Sigmoid colon (tissue), 7 donors: ENCODE measurements at places on chromosomes 7 and 10. TPM values are rescaled to one million over a fixed set of nuclear protein-coding genes. Genes with fewer than 3 reads are reported as not detected.

DNA sequence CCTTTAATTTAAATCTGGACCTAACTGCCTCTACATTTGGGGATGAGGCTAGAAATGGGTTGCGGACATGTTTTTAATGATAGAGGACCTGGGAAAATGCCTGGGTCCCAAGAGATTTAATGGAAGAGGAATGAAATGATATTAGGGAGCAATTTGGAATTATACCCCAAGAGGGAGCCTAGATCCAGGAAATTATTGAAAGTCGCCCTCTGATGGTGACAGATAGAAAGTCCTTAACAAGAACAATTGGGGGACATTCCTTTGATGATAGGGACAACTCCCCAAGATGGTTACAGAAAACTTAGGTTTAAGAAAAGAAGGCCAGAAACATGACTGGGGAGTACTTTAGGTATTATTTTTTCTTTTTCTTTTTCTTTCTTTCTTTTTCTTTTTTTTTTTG lies 9.5 kb upstream of the TSGA13 start:
- no peak overlapping the region for H3K27ac ChIP-seq
- H3K27me3 ChIP-seq, result no peaks in the 10 kb centered on the region
- no peak for DNase-seq
- H3K4me1 ChIP-seq, result no peaks in the 10 kb centered on the region
- H3K4me3 ChIP-seq, result no peak overlapping the region
- no peaks in the 10 kb centered on the region for H3K36me3 ChIP-seq

- peaks cover 76% of the 10 kb centered on the region for H3K36me3 ChIP-seq
- no peak for DNase-seq
- no peak overlapping the region for H3K4me3 ChIP-seq
- peak overlapping the region; percentile 66 for H3K27ac ChIP-seq
- no peaks in the 10 kb centered on the region for H3K27me3 ChIP-seq
- peaks cover 59% of the 10 kb centered on the region for H3K4me1 ChIP-seq
Measured at GRCh38 chr10:29470355-29470705, 164.4 kb downstream of the SVIL start.

DNA sequence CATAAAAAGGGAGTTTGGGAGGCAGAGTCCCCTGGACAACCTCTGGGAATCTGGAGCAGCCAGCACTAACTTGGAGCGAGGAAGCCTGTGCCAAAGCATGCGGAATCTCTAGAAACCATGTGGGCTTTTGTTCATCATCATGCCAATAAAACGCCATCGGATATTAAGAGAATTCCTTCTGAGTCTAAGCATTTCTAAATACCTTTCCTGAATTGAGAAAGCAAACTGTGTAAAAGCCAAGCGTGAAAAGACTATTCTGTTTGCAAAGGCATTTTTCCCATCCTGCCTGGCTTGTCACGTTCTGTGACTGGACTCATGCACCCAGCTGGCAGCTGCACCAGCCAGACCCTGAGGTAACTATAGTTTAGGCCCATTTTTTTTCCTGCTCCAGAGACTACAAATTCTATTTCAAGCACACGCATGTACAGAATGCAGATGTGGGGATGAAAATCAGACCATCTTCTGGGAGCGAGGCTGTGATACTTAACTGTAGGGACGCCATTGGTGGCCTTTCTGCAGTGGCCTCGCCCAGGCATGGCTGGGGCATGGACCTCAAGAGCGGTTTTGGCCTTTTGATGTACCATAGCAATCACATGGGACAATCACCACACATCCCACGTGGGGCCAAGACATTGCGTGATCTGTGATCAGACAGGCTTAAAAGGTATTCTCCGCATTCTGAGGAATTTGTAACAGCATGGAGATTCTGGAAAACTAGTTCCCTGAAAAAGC lies 218.9 kb downstream of the KIAA1217 start:
- H3K36me3 ChIP-seq, result no peaks in the 10 kb centered on the region
- no peak overlapping the region for H3K27ac ChIP-seq
- peaks cover 9% of the 10 kb centered on the region for H3K4me1 ChIP-seq
- DNase-seq, result no peak
- no peak overlapping the region for H3K4me3 ChIP-seq

- no peaks in the 10 kb centered on the region for H3K27me3 ChIP-seq
- H3K4me3 ChIP-seq, result no peak overlapping the region
Measured at GRCh38 chr7:37706804-37707203, 23.2 kb downstream of the GPR141 start.

GRCh38 chr7:92875719-92876118 lies 39.3 kb upstream of the CDK6 start:
- no peaks in the 10 kb centered on the region for H3K4me1 ChIP-seq
- H3K36me3 ChIP-seq, result no peaks in the 10 kb centered on the region
- no peak for DNase-seq
- H3K4me3 ChIP-seq, result no peak overlapping the region
- no peaks in the 10 kb centered on the region for H3K27me3 ChIP-seq

DNA sequence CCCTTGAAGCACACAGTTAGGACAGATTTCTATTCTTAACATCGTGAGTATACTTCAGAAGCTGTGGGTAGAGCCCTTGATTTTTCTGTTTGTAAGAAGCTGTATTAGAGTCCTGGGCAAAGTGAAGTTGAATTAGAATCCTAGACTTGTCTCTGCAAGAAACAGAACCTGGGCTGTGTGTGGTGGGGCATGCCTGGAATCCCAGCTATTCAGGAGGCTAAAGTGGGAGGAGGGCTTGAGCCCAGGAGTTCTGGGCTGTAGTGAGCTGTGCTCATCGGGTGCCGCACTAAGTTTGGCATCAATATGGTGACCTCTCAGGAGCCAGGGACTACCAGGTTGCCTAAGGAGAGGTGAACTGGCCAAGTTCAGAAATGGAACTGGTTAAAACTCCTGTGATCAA lies 183.4 kb downstream of the GNAI1 start:
- no peaks in the 10 kb centered on the region for H3K4me1 ChIP-seq
- no peak for DNase-seq
- no peak overlapping the region for H3K4me3 ChIP-seq

DNA sequence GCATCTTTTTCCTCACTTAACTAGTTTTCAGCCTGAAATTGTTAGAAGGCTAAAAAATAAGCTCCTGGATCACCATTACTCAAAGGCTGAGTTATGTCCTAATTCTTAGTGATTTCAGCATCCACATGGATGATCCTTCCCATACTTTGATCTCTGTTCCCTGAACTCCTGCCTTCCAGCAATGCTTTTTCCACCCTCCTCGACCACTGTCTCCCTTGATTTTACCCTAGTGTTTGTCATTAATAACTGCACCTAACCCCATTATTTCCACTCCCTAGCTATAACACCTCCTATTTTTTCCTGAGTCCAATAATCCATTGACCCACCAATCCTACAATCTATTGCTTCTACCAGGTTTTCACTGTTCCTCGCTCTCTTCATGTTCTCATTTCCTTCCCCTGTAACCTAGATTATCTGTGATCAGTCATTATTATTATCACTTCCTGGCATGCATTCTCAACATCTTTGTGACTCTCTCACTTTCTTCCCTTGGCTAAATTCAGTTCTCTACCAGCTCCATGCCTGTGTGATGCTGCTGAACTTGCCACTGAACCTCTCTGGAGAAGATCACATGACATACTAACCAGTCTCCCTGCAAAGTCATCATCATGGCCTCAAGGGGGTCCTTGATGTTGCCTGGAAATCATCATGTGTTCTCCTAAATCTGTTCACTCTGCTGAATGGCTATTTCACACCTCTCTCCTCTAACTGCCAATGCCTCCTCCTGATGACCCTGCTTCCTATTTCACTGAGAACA lies 6.5 kb upstream of the CALU start:
- no peaks in the 10 kb centered on the region for H3K27me3 ChIP-seq
- no peak for DNase-seq
- H3K27ac ChIP-seq, result no peak overlapping the region

DNA sequence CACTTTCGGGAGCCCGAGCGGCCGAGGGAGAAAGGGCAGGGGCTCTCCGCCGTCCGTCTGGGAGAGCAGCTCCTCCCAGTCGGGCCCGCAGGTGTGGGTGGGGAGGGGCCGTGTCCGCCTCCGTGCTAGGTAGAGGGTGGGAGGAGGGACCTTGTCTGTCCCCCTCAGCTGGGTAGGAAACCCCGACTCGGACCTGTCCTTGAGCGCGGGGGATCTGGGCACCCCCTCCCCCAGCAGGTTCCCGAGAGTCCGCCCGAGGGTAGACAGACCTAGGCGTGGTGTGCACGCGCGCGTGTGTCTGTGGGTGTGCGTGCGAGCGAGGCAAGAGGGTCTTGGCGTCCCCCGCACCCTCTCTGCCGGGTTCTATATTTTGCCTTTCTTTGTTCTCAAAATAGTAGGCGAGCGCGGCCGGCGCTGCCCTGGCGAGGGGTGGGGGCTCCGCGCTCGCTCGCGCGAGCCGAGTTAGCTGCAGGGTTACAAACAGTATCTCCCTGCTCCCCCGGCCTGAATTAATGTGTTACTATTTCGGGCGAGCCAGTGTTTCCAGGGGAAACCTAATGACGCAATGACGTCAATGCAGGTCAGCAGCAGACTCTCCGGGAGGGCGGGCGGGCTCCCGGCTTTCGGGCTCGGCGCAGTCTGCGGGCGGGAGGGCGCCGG lies 73.9 kb upstream of the LEP start:
- peaks cover 25% of the 10 kb centered on the region for H3K4me1 ChIP-seq
- H3K36me3 ChIP-seq, result no peaks in the 10 kb centered on the region
- H3K4me3 ChIP-seq, result peak overlapping the region; percentile 28

DNA sequence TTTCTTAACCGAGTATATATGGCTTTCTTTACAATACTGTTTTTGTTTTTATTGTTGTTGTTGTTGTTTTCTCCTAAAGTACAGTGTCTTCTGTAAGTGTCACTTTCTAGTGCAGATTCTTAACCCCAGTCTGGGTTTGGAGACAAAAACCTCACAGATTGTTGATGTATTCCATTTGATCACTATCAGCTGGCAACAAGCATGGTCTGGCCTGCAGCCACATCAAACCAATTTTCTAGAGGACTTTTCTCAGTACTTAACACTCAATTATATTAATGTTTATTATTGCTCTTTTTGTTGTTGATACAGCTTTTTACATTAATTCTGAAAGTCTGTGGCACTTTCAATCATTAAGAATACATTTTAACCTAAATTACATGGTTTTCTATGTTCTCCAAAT lies 17.1 kb downstream of the LRRN3 start:
- no peak overlapping the region for H3K4me3 ChIP-seq
- no peaks in the 10 kb centered on the region for H3K27me3 ChIP-seq
- H3K4me1 ChIP-seq, result peaks cover 4% of the 10 kb centered on the region
- DNase-seq, result no peak
- no peak overlapping the region for H3K27ac ChIP-seq
- no peaks in the 10 kb centered on the region for H3K36me3 ChIP-seq

GRCh38 chr7:81236560-81236959 lies 317.7 kb upstream of the SEMA3C start:
- peaks cover 7% of the 10 kb centered on the region for H3K4me1 ChIP-seq
- no peak for DNase-seq
- H3K36me3 ChIP-seq, result no peaks in the 10 kb centered on the region
- H3K4me3 ChIP-seq, result no peak overlapping the region
- no peaks in the 10 kb centered on the region for H3K27me3 ChIP-seq

- no peaks in the 10 kb centered on the region for H3K4me1 ChIP-seq
- no peak for DNase-seq
- H3K4me3 ChIP-seq, result no peak overlapping the region
Measured at GRCh38 chr10:59702347-59702746, 7.3 kb downstream of the SLC16A9 start.

- no peaks in the 10 kb centered on the region for H3K27me3 ChIP-seq
- H3K27ac ChIP-seq, result no peak overlapping the region
- no peak for DNase-seq
Measured at GRCh38 chr10:108443636-108444035, 1279.1 kb upstream of the SORCS1 start.

DNA sequence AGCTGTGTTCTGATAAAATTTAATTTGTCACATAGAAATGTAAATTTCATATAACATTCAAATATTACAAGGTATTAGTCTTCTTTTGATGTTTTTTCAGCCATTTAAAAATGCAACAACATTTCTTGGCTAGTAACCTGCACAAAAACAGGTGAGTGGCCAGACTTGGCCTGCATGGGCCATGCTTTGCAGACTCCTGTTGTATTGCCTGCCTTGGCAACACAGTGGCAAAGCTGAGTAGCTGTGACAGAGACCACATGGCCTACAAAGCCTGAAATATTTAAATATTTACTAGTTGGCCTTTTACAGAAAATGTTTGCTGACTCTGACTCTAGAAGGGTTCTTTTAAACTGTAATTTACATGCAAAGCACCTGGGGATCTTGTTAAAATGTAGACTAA lies 13.5 kb upstream of the TBX20 start:
- no peak overlapping the region for H3K27ac ChIP-seq
- no peaks in the 10 kb centered on the region for H3K4me1 ChIP-seq
- H3K36me3 ChIP-seq, result no peaks in the 10 kb centered on the region
- H3K4me3 ChIP-seq, result no peak overlapping the region

DNA sequence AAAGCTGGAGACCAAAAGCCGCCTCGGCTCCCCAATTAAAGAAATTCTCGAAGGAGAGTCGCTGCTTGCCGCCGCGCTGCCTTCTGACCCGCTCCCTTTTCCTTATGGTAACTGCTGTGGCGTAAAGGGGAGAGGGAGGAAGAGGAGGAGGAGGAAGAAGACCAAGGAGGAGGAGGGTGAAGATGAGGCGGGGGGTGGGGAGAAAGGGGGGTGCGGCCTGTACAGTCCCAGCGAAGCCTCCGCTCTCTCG lies 388 bp downstream of the CNOT4 start:
- no peaks in the 10 kb centered on the region for H3K4me1 ChIP-seq
- DNase-seq, result no peak
- no peaks in the 10 kb centered on the region for H3K36me3 ChIP-seq
- no peaks in the 10 kb centered on the region for H3K27me3 ChIP-seq
- peak overlapping the region; percentile 94 for H3K27ac ChIP-seq

DNA sequence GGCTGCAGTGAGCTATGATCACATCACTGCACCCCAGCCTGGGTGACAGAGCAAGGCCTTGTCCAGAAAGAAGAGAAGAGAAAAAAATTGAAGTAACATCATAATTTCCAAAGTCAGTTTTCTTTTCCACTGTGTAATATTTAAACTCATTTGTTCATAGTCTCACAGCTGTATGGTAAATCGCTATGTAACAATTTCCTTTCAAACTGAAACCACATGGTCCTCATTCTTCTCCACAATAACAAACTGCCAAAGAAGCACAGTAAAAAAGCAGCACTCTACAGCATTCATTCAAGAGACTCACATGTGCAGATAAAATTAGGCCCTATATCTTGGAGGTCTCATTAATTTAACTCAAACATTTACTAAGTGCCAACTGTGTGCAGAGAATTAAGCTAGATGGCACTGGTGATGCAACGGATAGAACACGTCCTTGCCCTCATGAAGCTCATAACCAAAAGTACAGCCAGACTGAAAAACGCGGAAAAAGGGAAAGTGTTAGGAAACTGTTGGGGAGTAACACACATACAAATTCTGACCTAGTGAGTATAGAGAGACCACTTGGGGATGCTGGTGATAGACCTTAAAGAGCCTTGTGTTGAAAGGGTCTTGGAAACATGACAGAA lies 174.0 kb upstream of the KCTD7 start:
- DNase-seq, result no peak
- no peaks in the 10 kb centered on the region for H3K36me3 ChIP-seq
- no peak overlapping the region for H3K4me3 ChIP-seq
- no peaks in the 10 kb centered on the region for H3K27me3 ChIP-seq

BAIAP2L1 gene
- total RNA-seq, result 0.27 TPM

MEOX2 gene
- total RNA-seq, result 7.8 TPM

CCDC172 gene
- not detected for total RNA-seq

TRIM8 gene
- 70.8 TPM for total RNA-seq

CARD11 gene
- total RNA-seq, result not detected

H2BK1 gene
- total RNA-seq, result not detected

TMEM273 gene
- total RNA-seq, result 8.0 TPM

PRLHR gene
- 0.49 TPM for total RNA-seq

TRPV5 gene
- total RNA-seq, result not detected

COL13A1 gene
- 5.7 TPM for total RNA-seq
